ENCODE measurements at places on chromosomes 7 and 10. TPM values are rescaled to one million over a fixed set of nuclear protein-coding genes. Genes with fewer than 3 reads are reported as not detected.

Gene PON3
- 2.0 TPM for total RNA-seq

Gene TMEM229A
- total RNA-seq = not detected

Gene MDH2
- total RNA-seq = 147 TPM

Gene PCGF6
- 14.2 TPM for total RNA-seq

Gene FEZF1
- total RNA-seq = not detected

All from foreskin keratinocyte (primary cell).